Stimulated activated CD4-positive, alpha-beta T cell treated with anti-CD3 and anti-CD28 coated beads, Interleukin-2, amount 100 ng/mL, for 24 hours (primary cell): ENCODE measurements at places on chromosomes 4 and X.

- DNase-seq = no peak
These were observed 1.9 kb upstream of the TMEM185A start for GRCh38 chrX:149633511-149633910.

GRCh38 chr4:107640197-107640596 lies 79.8 kb downstream of the PAPSS1 start:
- DNase-seq = no peak

DNA sequence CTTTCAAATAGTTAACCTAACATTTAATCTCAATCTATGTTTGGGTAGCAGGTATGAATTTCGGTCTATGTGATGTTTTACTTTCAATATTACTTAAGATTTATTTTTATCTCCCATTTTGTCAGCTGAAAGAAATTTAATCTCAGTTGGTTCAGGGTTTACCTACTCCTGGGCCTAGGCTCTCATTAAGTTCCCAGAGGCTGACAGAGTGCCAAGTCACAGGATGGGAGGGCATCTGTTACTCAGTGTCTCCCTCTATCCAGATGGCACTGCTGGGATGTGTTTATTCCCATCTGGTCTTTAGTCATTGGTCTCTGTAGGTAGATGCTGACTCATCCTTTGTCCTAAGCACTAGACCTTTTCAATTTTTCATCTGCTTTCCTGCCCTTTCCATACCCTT lies 129.4 kb upstream of the ARSJ start:
- DNase-seq = no peak

DNA sequence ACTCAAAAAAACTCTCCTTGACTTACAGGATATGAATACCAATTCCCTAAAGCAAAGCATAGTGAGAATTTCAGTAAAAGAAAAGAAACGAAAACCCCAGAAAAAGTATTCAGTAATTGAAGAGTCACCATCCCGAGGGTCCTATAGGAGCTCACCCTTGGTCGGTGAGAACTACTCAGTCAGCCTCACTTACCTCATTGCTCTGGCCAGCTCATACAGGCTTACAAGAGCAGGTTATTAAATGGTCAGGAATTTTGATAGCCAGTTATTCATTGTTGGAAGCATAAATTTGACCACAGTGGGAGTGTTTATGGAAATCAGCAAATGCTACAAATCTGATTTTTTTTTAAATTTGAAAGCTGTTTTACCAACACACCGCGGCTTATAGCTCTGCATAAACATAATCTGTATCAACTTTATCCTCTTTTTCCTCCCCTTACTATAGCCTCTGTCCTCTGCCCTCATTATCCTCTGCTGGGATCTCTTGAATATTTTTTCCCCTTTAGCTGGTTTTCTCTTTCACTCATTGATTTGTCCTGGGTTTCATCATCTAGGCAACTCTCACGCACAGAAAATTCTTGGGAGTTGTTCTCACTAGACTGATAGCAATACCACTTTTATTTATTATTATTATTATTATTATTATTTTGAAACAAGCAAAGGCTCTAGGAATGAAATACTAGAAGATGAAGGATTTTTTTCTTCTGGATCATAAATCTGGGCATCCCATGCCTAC lies 11.0 kb upstream of the CXCL2 start:
- no peak for DNase-seq

GRCh38 chr4:164959896-164960295 lies 17.6 kb downstream of the TRIM61 start:
- DNase-seq = no peak

GRCh38 chr4:56786955-56787354 lies 34.5 kb downstream of the SPINK2 start:
- no peak for DNase-seq

GRCh38 chrX:152895724-152896420 lies 2.0 kb upstream of the ZNF185 start:
- DNase-seq = no peak

DNA sequence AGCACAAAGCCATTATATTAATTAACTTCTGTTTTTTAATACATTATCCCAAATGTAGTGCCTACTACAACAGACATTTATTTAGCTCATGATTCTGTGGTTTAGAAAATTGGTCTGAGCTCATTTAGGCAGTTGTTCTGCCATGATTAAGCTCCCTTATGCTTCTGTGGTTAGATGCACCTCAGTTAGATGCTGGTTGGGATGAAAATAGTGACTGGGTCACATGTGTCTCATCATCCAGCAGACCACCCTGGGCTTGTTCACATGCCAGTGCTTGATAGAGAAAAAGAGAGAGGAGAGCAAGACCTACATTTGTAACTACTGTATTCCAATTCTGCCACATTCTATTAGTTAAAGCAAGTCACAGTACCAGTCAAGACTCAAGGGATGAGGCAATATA lies 376.4 kb upstream of the GNPDA2 start:
- DNase-seq = no peak

GRCh38 chrX:82848111-82848510 lies 660.0 kb upstream of the POU3F4 start:
- DNase-seq = no peak

DNA sequence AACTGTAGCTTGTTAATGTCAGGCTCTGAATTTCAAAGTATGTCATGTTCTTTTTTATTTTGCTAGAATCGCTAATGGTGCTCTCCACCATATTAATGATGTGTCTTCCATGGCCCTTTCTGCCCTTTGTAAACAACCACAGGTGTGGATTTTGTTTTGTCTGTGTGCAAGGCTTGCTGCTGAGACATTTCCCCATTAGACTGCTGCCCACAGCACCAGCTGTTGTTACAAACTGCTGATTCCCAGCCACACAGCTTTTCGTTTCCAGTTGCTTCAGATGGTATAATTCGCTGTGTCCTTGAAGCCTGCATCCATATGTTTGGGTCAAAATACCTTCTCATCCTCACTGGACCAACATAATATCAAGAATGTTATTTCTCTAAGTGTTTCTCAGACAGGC lies 32.8 kb downstream of the KCNIP4 start:
- DNase-seq = no peak

DNA sequence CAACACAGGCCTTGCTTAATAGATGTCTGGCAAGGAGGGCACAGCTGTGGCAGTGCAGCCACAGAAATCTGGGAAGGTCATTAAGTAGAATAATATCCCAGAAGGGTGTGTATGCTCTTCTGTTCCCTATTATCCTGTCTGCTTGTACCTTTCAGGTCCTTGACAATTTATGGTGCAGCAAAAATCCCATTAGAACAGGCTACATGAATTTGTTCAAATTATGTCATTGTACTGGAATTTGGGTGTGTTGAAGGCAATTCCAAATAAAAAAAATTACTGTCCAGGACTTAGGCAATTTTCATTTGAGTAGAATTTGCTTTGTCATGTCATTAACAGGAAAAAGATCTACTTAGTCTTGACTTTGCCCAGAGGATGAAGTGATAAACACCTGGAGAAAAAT lies 192.1 kb downstream of the IDS start:
- DNase-seq = no peak

- no peak for DNase-seq
These were observed 414.8 kb downstream of the OPHN1 start for GRCh38 chrX:68018248-68019203.

DNA sequence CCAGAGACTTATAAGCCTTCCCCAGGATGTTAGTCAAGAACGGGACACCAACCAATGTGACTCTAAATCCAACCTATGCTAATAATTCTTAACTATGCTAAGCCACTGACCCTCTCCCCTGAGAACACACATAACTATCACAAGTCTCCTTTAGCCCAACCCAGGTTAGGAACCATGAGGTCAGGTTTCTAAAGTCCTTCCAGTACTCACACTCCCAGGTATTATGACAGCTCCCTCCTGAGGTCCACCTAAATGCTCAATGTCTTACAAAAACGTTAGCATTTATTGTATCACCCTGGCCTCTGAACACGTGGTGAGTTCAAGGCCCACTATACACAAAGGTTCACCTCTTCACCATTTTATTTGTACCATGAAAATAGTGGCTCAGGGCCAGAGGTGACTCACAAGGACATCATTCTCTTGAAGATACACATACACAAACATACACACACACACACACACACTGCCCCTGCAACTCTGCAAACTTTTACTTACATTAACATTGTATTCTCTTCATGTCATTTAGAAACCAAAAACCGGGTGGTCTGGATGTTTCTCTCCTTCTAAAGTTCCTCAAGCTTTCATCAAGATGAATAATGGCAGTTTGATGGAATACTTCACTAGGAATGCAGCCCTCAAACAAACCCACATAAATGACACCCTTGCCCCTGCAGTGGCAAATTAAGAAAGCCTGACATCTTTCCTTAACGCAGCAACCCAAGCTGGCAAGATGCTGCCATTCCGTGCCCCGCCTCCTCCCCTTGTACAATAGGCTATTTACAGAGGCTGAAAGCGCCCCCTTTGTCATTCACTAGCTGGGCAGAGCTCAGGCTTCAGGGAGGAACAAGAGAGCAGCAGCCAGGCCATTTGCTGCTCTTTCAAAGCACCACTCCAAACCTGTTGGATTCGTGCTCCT lies 17.7 kb downstream of the ACSL1 start:
- no peak for DNase-seq

- no peak for DNase-seq
These were observed 195.7 kb upstream of the CASK start for GRCh38 chrX:42119076-42119475.

- peak; percentile 58 for DNase-seq
These were observed 16.0 kb downstream of the CCNQ start for GRCh38 chrX:153582896-153583295.

GRCh38 chrX:31228909-31229308 lies 157.1 kb upstream of the FTHL17 start:
- no peak for DNase-seq

- DNase-seq = no peak
These were observed 7.1 kb upstream of the SCRG1 start for GRCh38 chr4:173405840-173406606.

DNA sequence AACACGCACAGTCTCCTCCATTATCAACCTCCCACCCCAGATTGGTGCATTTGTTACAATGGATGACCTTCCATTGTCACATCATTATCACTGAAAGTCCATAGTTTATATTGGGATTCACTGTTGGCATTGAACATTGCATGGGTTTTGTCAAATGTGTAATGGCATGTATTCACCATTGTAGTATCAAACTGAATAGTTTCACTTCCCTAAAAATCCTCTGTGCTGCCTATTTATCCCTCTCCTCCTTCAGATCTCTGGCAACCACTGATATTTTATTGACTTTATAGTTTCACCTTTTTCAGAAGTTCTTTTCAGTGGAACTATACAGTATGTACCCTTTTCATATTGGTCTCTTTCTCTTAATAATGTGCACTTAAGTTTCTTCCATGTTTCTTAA lies 1565.4 kb downstream of the PCDH18 start:
- DNase-seq = no peak

DNA sequence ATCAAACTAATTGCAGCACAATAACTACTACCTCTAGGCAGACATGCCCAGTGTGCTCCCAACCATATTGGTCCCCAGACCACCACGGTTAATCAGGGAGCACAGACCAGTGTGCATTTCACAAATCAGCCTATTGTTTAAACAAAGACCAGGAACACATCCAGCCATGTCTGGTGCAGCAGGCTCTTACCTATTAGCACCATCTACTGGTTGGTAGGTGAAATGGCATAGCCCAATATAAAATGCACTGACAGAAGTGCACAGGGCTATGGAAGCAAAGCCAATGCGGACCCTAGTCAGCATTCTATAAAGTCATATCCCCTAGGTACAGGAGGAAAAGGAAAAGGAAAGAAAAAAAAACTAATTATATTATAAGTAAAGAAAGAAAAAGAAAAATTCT lies 15.5 kb upstream of the CYLC1 start:
- no peak for DNase-seq

DNA sequence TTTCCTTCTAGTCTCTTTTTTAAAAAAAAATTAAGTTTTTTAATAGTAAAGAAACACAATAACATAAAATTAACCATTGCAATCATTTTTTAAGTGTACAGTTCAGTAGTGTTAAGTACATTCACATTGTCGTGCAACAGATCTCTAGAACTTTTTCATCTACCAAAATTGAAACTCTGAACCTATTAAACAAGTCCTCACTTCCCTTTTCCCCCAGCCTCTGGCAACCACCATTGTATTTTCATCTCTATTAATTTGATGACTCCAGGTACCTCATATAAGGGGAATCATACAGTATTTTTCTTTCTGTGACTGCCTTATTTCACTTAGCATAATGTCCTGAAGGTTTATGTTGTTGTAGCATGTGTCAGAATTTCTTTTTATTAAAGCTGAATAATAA lies 31.8 kb downstream of the MSL3 start:
- no peak for DNase-seq

GRCh38 chrX:103688946-103689345 lies 2.4 kb upstream of the MORF4L2 start:
- DNase-seq = no peak

DNA sequence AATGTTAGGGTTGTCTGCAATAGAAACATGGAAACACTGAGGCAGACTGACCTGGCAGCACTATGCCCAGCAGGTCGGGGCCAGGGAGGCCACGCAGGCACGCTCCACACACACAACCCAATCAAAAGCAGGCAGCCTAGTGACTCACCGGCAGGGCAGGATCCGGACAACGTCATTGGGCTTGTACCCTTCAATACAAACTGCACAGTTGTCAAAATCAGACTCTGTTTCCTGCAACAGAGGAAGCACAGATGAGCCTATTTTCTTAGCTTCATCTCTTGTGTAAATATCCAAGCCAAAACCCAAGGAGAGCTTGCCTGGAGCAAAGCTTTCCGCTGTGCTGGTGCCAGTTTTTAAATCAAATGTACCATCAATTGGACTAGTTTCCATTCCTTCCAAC lies 185.8 kb downstream of the RNF150 start:
- DNase-seq = no peak

- peak; percentile 59 for DNase-seq
These were observed 50.2 kb downstream of the DDX3X start for GRCh38 chrX:41384051-41384705.

GRCh38 chr4:173371292-173372192 lies 788 bp downstream of the SAP30 start:
- DNase-seq = peak; percentile 47

DNA sequence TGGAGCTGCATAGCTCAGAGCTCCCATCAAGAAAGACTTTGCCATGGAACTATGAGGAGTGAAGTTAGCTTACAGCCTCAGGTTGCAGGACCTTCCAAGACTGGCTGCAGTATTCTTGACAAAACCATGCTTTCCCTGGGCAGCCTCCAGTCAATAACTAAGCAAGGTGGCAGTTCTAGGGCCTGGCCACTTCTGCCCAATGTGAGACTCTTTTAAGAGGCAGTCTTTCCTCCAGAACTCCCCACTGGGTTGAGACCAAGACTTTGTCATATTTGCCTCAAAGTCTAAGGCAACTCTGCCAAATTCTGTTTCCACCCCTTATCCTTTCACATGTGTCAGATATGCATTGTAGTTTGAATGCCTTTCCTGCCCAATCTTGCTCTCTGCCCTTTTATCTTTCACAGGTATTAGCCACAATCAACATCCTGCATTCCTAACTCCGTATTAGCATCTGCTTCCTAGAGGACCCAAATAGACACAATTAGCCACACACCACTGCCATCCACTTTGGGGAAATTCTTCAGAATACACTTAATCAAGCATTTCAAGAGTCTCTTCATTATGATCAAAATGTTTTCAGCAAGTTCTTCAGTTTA lies 17.7 kb upstream of the SLC25A43 start:
- no peak for DNase-seq
